CD4-positive, alpha-beta T cell treated with Interleukin-6 at 100 ng/mL for 8 hours (primary cell): ENCODE measurements at places on chromosomes 5 and 9.

DNA sequence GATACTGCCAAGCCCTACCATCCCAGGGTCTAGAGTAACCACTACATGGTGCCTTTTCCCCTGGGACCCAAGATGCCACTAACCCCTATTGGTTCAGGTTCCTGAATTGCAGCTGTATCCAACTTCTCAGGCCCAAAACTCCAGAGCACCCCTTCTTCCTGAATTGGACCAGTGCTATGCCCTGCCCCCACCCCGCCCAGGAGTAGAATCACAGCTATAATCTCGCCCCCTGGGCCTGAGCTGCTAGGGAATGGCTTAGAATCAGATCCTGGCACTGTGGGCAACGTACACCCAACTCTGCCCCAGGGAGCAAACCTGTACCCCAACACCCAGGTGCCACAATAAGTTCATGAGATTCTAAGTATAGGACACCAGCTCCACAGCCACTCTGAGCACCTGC lies 206.3 kb downstream of the CACNA1B start:
- DNase-seq = no peak

DNA sequence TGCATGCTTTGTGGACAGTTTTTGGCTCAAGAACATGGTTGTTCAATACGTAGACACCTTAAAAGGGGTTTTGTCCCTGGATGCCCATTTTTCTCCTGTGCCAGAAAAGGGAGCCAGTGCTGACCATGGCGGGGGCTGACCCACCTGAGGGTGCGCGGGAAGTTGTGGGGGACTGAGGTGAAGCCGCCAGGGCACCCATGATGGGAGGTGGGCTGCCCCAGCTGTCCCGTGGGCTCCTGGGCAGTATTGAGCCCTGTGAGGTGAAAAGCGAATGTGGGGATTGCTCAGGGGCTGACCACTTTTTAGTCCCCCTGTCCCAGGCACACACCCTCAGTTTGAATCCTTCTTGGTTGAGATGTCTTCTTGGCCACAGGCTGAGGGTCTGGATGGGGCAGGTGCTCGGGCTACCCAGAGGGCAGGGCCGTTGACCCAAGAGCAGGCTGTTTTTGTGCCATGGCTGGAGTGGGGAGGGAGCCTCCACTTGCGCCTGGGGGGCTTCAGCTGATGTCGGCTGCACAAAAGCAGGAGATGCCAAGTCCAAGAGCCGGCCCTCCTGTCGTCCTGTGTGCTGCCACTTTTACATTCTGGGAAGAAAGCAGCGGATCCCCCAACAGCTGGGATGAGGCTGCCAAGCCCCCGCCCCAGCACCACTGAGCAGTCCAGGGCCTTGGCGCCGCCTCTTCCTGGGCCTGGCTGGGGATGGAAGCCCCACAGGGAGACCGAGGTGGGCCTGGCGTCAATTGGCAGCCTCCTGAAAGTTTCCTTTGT lies 120.1 kb downstream of the WNK2 start:
- DNase-seq = no peak

DNA sequence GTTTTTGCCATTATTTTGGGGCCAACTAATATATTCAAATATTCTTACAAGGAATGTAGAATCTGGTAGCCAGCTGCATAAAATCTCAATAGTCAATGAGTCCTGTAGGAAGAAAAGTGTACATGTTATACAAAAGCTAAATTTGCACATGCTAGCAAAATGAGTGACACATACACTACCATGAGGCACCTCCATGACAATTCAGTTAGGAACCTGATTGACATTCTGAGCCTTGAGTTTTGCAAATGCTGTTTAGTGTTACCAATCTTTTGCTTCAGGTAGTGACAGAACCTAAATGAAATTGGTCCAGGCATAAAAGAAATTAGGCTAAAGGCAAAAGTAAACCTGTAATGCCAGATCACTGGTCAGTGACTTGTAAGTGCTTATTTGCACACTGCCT lies 6.8 kb upstream of the DAPK1 start:
- no peak for DNase-seq

- DNase-seq = no peak
These were observed 289.7 kb upstream of the TMEM161B start for GRCh38 chr5:88558366-88558765.

GRCh38 chr5:31113101-31113500 lies 80.4 kb upstream of the CDH6 start:
- no peak for DNase-seq

DNA sequence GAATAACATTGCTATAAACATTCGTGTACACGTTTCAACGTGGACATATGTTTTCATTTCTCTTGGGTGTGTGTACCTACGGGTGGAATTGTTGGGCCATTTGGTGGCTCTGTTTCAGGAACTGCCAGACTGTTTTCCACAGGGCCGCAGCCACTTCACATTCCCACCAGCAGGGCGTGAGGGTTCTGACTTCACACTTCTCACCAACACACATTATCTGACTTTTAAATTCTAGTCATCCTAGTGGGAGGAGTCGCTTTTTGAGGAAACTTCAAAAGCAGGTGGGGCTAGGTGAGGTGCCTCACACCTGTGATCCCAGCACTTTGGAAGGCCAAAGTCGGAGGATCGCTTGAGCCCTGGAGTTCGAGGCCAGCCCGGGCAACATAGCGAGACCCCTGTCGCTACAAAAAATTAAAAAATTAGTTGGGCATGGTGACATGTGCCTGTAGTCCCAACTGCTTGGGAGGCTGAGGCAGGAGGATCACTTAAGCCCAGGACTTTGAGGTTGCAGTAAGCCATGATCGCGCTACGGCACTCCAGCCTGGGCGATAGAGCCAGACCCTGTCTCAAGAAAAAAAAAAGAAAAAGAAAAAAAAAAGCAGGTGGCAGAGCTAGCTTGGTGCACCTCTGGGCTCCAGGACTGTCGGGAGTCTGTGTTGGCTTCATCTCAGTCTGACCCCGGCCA lies 28.5 kb downstream of the TSPAN17 start:
- no peak for DNase-seq

DNA sequence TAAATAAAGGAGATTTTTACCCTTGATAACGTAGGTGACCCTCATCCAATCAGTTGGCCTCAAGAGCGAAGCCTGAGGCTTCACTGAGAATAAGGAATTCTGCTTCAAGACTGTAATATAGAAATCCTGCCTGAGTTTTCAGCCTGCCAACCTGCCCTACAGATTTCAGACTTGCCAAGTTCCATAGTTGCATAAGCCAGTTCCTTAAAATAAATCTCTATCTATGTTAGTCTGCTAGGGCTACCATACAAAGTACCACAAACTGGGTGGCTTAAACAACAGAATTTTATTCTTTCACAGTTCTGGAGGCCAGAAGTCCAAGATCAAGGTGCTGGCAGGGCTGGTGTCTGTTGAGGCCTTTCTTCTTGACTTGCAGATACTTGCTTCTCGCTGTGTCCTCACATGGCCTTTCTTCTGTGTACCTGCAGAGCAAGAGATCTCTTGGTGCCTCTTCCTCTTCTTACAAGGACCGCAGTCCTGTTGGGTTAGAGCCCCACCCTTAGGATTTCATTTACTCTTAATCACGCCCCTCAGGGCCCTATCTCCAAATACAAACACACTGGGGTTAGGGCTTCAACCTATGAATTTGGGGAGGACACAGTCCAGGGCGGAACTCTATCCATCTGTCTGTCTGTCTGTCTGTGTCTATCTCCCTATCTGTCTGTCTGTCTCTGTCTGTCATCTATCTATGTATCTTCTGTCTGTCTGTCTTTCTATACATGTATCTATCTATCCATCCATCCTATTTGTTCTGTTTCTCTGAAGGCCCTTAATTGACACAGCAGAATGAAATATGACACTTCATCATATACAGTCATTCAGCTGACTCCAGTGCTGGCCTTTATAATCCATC lies 17.0 kb upstream of the CMBL start:
- no peak for DNase-seq

- no peak for DNase-seq
These were observed 73.6 kb upstream of the ALDH1B1 start for GRCh38 chr9:38318759-38319495.

DNA sequence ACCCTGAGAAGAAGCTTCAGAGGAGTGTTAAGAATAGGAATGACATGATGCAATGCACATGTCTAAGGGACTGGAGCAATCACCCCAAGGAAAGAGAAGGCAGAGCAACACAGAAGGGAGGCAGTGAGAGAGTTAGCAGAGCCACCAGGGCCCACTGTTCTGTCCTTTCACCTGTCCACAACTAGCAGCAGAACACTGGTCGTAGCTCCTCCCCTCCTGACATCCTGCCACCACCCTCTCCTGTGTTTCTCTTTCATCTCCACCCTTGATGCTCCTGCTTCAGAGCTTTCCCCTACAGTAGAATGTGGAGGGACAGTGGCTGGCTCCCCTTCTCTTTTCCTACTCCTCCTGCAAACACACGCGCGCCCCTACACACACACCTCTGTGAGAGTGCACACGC lies 483.4 kb upstream of the KIF2A start:
- DNase-seq = no peak

DNA sequence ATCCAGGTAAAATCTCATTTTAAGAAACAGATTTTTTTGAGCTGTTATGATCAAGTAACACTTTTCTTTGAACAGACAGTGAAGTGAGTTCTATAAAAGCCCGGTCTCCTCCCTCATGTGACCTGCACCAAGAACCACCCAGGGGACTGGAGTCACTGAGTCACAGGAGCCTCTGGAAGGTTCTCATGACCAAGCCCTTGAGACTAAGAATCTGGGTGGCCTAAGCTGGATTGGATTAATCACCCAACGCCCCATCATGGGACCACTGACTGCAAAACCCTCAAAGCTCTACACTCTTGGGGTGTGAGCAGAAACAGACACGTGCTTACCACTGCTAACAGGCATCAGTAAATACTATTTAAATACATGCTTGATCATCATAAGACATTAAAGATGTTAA lies 48.4 kb downstream of the SECISBP2 start:
- DNase-seq = no peak

GRCh38 chr9:34240006-34240405 lies 61.2 kb downstream of the UBAP1 start:
- DNase-seq = no peak

- no peak for DNase-seq
These were observed 179.5 kb upstream of the TARS1 start for GRCh38 chr5:33261305-33261704.

- DNase-seq = no peak
These were observed 51.5 kb upstream of the CTNNA1 start for GRCh38 chr5:138701678-138702077.

- no peak for DNase-seq
These were observed 108.7 kb downstream of the LIFR start for GRCh38 chr5:38447786-38448185.

DNA sequence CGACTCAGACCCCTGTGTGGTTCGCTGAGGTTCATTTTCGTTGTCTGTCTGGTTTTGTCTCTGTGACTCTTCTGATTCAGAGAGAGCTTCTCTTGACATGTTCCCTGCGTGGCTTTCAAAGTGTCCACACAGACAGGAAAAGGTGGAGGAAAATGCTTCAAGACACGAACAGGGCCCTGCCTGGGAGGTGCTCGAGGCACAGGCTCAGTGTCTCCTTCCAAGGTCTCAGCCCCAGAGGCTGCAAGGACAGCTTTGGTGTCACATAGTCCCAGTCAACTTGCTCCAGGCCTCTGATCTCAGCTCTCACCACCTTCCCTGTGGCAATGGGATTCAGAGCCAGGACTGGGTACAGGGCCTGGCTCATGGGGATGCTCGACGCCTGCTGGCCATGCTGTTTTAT lies 51.6 kb upstream of the SARDH start:
- no peak for DNase-seq

DNA sequence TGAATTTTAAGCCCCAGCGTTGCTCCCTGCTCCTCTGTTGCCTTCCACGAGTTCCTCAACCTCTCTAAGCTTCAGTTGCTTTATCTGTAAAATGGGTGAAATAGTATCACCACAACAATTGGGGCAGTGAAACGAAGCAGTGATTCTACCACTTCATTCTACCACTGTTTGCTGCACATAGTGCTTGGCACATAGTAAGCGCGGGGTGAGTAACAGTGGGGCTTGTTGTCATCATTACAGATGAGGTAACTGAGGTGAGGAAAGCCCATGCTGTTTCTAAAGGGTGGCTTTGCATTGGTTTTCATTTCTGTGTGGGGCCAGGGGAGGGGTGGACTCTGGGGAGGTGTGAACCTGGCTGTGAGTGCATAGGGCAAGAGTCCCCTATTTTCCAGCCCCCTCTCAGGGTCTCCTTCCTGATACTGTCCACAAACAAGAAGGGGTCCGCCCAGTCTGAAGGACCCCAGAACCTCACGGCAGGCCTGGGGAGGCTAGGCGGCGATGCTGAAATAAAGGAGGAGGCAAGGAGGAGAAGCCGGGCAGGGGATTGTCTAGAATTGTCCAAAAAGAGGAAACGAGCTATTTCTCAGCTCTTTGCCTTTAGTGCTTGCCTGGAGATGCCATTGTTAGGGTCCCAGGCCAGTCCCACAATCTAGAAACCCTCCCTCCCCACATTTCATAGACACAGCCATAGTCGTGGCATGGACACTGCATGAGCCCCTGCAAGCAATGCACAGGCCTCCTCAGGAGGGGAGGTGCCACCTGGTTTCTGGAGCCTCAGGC lies 65.6 kb downstream of the IL6ST start:
- DNase-seq = no peak

GRCh38 chr9:101026824-101027223 lies 1.7 kb upstream of the PLPPR1 start:
- DNase-seq = no peak

GRCh38 chr9:124266826-124267201 lies 9.1 kb downstream of the NEK6 start:
- DNase-seq = no peak

GRCh38 chr5:79992891-79993657 lies 2.0 kb upstream of the MTX3 start:
- no peak for DNase-seq

- no peak for DNase-seq
These were observed 35.9 kb upstream of the HSPA9 start for GRCh38 chr5:138610918-138611677.

DNA sequence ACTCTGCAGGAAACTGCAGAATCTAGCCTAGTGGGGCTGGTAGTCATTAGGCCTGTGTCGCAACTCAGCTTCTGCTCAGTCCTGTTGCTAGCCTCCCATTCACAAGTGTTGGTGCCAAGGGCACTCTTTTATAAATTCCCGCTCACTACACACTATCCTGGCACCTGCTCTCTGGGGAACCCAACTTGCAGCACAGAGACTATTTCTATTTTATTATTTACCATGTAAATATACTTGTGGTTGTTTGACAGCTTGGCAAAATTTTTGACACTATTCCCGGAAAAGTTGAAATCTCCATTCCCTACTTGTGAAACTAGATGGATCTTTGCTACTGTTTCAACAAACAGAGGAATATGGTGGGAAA lies 20.4 kb upstream of the SMC2 start:
- DNase-seq = no peak

- no peak for DNase-seq
These were observed 170.4 kb upstream of the PANK3 start for GRCh38 chr5:168749391-168750100.

GRCh38 chr5:1952444-1953099 lies 69.8 kb upstream of the IRX4 start:
- DNase-seq = no peak
